ENCODE measurements at places on chromosomes 5 and 9.

GRCh38 chr9:98132158-98132557 is 13.1 kb upstream of the TRIM14 start:
- DNase-seq, result no peak

DNA sequence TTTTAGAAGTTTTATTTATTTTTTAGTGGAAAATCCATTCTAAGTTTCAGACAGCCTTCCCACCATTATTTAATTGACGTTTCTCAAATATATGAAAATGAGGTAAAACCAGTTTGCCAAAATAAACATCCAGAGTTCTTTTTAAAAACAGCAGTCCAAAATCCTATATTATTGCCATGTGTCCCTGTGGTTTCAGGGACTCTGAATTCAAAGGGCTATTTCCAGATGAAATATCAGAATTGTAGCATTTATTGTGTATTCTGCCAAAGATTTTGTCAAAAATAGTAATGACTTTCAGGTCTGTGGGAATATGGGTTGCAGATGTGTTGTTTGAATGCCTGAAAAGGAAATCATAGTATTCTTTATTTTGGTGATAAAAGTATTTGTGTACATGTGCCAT is 41.6 kb downstream of the XRCC4 start:
- no peak for DNase-seq

DNA sequence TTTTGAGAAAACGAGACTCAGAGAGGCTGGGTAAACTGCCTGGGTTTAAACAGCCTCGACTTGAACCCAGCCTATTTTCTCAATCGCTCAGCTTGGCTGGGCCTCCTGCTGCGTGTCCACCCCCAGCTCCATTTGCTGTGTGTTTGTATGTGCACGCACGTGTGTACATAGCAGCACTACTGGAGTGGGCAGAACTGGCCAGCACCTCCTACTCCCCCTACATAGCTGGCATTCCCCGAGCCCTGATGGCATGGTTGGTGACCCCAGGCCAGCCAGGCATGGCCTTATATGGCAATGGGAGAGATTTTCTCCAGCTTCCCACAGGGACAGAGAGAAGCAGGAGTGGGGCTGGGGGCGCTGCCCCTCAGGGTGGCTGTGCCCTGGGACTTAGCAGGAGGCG is 4.1 kb downstream of the AIF1L start:
- no peak for DNase-seq

GRCh38 chr9:127396808-127397645 is at the start of gene SLC2A8:
Gene SLC2A8 (plus strand): TSS chr9:127397169. CDS start chr9:127397231, 62 bp downstream.
- peak; percentile 99 for DNase-seq

GRCh38 chr5:139058121-139058520 is 140.0 kb downstream of the SIL1 start:
- no peak for DNase-seq

DNA sequence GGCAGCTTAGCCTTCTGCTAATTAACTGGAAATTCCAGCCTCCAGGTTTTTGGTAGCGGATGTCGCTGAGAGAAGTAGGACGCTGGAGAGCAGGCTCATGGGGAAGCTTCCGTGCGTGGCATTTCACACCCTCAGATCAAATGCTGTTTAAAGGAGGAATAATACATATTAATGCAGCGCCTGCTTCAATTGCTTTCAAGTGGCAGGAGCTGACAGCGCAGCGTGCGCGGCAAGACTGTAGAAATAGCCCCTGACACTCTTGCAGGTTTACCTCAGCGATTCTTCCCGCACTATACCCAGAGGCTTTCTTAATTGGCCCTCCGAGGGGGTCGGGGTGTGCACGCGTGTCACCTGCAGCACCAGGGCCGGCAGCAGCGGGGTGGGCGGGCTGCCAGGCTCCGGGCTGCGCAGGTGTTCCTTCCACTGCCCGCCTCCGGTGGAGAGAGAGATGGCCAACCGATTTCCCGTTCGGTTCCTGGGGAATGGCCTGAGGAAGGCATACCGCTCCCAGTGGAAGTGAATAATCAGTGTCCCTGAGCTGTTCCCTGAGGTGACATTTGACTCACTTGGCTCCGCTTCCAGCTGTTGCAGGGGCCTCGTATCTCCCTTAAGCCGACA is 427.9 kb downstream of the KCTD16 start:
- no peak for DNase-seq

GRCh38 chr5:156647034-156647451 is 203.1 kb upstream of the PPP1R2B start:
- no peak for DNase-seq

DNA sequence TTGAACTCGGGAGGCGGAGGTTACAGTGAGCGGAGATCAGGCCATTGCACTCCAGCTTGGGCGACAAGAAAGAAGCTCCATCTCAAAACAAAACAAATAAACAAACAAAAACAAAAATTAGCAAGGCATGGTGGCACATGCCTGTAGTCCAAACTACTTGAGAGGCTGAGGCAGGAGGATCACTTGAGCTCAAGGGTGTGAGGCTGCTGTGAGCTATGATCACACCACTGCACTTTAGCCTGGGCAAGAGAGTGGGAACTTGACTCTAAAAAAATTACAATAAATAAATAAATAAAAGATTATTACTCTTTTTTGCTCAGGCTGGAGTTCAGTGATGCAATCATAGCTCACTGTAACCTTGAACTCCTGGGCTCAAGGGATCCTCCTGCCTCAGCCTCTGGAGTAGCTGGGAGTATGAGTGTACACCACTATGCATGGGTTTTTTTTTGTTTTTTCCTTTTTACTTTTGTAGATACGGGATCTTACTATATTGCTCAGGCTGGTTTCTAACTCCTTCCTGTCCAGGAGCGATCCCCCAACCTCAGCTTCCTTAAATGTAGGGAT is 9.0 kb upstream of the DCP2 start:
- no peak for DNase-seq

GRCh38 chr5:132176987-132177386 is 50.7 kb downstream of the P4HA2 start:
- DNase-seq, result no peak

DNA sequence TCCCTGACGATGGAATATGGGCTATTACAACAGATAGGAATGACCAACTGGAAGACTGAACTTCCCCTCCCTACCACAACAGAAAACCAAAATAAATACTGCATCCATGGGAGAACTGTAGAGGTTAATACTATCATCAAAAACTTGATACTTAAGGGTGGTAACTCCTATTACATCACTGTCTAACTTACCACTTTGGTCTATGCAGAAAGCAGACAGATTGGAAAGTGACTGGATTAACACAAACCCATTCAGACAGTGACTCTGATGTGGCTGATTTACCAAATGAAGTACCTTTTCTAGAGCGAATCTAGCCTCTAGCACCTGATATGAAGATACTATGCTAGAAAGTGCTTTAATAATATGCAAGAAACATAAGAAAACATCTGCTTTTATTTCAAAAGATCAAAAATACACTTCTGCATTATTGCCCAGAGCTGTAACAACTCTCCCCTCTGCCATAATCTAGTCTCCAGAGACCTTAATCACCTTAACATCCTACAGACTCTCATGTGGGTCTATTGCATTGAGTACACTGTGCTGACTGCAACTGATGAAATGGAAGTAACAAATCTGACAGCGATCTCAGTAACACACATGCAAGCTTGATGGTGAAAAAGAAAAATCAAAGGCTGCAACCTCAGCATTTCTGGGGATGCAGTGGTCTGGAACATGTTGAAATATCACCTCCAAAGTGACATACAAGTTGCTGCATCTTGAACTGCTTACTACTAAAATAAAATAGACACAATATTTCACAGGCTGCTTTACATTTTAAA is 62.7 kb downstream of the EPB41L4A start:
- DNase-seq, result no peak

GRCh38 chr9:95096807-95097206 is 220.7 kb downstream of the FANCC start:
- DNase-seq, result no peak

DNA sequence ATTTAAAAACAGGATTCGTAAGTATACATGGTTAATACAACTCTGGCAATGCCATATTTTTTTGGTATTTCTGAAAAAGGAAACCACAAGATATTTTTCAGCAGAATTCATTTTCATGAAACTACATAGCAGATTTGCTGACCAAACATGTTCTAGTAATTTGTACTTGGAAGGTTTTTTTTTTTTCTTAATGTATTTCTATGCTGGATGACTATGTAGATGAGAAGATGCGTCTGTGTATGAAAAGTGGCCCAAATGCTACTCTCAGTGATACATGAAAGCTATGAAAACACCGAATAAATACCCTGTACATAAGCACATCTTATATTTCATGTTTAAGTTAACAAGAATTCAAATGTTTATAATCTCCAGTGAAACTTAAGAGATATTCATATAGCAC is 400.9 kb upstream of the CYLC2 start:
- DNase-seq, result no peak

- DNase-seq, result no peak
Observed at GRCh38 chr5:126871441-126871840, 94.5 kb downstream of the LMNB1 start.

Measured in heart left ventricle (tissue), 16 donors.